Posterior vena cava (tissue), 2 donors: ENCODE measurements at places on chromosomes 4 and X. TPM values are rescaled to one million over a fixed set of nuclear protein-coding genes. Genes with fewer than 3 reads are reported as not detected.

The TRAM1L1 gene
- total RNA-seq: 2.5 TPM

The CXCL3 gene
- 3.9 TPM for total RNA-seq

The MAGEC1 gene
- total RNA-seq: not detected

The HPGDS gene
- total RNA-seq: 2.5 TPM

The SRPX2 gene
- 40.3 TPM for total RNA-seq

The OPRPN gene
- total RNA-seq: not detected

The CCSER1 gene
- total RNA-seq: 1.8 TPM

The GDPD2 gene
- not detected for total RNA-seq

The IL2RG gene
- total RNA-seq: 4.8 TPM

The TIMM8A gene
- 9.0 TPM for total RNA-seq

The SAGE1 gene
- total RNA-seq: not detected

The ADH1C gene
- total RNA-seq: 2.6 TPM

The RELL1 gene
- total RNA-seq: 33.6 TPM

The FAM241A gene
- 6.7 TPM for total RNA-seq

GRCh38 chr4:122715221-122715620 lies 17.3 kb upstream of the BBS12 start:
- DNase-seq: no peak

- no peak for DNase-seq
Measured at GRCh38 chr4:15878011-15878410, 60.5 kb downstream of the FGFBP1 start.

GRCh38 chrX:95427389-95427788 lies 1257.3 kb upstream of the DIAPH2 start:
- no peak for DNase-seq

GRCh38 chr4:5941601-5942000 lies 48.7 kb upstream of the CRMP1 start:
- no peak for DNase-seq

- DNase-seq: no peak
Measured at GRCh38 chr4:8221985-8222384, 22.9 kb downstream of the SH3TC1 start.

DNA sequence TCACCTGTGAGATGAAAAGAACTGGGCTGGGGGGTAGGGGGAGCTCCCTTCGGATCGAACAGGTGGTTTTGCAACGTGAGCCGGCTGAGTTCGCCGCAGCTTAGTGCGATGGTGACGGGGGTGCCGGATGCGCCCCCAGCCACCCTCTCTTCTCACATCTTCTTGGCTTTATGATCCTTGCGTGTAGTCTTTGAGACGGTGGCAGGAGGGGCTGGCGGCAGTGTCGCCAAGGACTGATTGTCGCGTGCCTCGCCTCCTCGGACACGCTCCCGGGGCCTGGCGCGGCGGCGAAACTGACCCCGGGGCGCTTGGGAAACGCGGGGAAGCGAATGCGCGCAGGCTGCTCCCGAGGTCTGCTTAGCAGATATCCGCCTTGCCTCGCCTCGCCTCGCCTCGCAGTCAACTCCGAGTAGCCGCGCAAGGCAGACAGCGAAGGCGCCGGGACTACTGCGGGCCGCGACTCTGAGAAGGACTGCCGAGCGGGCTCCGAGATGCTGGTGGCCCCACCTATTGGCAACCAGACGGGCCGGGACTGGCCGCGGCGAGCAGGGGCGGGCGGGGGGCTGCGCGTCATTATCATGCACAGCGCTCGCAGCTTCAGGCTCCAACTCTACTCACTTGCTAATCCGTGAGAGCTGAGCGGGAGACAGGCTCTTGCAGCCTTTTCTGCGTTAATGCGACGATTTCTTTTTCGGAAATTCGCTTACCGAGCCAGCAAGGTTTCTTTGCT lies 1.5 kb downstream of the GRID2 start:
- peak; percentile 78 for DNase-seq

- peak; percentile 81 for DNase-seq
Measured at GRCh38 chr4:125317525-125317877, 2.7 kb downstream of the FAT4 start.

GRCh38 chr4:32000846-32001488 lies 1280.8 kb downstream of the PCDH7 start:
- no peak for DNase-seq

DNA sequence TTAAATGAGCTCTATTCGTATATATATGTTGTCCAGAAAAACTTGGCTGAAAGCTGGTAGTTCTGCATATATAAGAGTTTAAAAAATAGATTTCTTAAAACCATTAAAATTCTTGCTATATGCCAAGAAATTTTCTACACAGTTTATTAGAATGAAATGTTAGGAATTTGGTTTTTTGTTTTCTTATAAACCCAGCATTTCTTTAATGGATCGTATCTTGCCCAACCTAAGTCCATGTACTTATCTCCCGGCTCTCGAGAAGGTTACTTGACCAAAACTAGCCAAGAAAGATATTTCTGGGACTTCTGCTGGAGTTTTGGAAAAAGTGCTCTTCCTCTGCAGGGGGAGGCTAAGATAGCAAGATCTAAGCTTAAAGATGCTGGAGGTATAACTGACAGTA lies 4.7 kb upstream of the ASB5 start:
- no peak for DNase-seq

- no peak for DNase-seq
Measured at GRCh38 chr4:73508651-73509050, 27.1 kb downstream of the AFM start.

DNA sequence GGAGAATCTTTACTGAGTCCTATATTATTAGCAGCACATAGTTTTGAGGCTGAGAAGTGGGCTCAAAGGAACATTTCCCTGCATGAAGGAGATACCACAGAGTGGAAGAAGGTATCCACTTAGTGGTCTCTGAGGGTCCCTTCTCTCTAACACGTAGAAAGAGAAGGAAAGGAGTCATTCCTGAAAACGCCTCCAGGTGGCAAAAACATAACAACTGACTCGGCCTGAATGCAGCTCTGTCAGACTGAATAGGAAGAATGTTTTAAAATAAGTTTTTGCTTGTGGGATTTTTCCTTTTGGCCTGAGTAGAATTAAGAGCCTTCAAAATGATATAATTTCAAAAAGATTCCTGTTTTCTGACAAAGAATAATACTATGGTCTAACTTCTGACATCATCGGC lies 23.3 kb downstream of the RPGR start:
- no peak for DNase-seq

- DNase-seq: peak; percentile 93
Measured at GRCh38 chrX:24149351-24150050, at the start of gene ZFX. Gene ZFX, plus strand, starts transcription at chrX:24149729. Its CDS starts 23,014 bp downstream, at chrX:24172743.

DNA sequence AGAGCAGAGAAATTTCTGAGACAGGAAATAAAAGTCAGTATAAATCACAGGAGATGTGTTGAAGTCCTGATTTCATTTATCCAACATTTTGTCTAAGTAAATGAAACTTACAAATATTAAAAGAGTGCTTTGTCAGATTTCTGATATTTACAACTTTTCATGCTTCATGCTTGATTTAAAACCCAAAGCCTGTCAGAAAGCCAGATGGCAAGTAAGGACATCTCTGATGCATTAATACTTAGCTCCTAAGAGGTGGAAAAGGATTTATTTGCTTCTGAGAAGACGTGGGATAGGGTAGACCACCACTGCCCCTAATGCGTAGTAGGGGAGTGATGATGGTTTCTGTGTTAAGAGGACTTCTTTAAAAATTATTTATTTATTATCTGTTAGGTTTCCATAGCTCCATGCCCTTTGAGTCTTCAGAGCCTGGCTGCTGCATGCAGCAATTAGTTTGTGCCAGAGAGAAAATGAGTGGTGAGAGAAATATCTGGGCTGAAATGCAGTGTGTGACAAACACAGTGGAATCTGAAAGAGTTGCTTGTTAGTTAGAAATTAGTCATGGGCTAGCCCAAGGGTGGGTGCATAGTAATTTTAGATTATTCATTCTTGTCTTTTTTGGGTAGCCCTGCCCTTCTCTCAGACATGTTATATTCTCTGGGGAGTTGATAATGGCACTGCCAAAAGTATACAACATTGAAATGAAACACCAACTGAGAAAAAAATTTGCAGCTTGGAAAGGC lies 333.8 kb downstream of the C4orf33 start:
- no peak for DNase-seq

DNA sequence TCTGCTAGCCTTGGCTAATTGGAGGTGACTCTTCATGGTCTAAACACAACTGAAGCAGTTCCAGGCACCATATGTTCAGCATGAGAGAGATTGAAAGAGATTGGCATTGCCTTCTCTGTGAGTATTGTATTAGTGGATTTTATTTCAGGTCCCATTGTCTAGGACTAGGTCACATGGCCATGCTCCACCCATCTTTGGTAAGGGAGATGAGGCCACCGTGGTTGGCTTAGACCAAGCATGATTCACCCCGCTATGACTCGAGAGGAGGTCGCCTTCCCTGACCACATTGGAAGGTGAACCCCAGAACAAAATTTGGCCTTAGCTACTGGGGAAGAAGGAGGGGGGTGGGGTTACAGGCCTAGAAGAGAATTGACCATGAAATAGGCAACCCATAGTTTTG lies 109.9 kb upstream of the BCOR start:
- no peak for DNase-seq

DNA sequence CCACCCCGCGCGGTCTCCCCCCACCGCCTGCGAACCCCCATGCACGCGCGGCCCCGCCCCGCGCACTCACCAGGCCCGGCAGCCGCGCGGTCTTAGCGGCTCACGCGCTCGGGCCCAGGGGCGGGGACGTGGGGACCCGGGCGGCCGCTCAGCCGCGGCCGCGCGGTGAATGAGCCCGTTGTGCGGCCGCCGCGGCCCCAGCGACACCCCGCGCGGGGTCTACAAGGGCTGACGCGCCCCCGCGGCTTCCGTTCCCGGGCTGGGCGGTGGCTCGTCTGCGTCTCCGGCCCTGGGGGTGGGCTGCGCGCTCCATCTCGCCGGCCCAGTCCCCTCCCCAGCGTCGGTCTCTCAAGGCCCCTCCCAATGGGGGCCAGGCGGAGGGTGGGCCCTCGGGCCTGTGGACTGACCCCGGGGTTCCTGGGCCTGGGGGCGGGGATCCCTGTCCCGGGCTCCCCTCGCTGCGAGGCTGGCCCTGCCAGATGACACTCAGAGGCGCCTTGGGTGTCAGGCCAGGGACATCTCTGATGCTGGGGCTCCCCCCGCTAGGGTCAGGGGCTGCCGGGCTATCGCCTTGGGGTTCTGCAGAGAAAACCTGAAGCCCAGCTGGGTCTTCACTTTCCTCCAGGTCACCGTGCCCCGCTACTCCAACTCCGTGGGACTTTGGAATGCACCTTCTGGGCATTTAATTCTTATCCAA lies 4.3 kb upstream of the SLC26A1 start:
- DNase-seq: no peak

DNA sequence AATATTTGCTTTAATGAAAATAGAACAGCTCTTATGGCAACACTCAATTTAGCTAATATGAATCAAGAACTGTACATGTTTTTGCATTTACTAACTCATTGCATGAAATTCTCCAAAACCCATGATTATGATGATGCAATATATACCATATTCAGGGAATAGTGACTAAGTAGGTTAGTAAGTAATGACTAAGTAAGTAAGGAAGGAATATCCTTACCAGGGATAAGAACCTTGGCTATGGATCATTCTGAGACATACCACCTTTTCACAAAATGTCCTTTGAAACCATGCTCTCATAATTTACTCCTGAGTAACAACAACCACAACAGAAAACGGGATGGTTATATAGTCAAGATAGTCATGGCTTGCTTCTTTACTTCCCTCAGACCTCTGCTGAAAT lies 1513.0 kb downstream of the STIM2 start:
- no peak for DNase-seq

GRCh38 chr4:11487868-11488544 lies 59.3 kb upstream of the HS3ST1 start:
- no peak for DNase-seq

GRCh38 chr4:107034091-107034995 lies 1.8 kb downstream of the DKK2 start:
- peak; percentile 81 for DNase-seq

DNA sequence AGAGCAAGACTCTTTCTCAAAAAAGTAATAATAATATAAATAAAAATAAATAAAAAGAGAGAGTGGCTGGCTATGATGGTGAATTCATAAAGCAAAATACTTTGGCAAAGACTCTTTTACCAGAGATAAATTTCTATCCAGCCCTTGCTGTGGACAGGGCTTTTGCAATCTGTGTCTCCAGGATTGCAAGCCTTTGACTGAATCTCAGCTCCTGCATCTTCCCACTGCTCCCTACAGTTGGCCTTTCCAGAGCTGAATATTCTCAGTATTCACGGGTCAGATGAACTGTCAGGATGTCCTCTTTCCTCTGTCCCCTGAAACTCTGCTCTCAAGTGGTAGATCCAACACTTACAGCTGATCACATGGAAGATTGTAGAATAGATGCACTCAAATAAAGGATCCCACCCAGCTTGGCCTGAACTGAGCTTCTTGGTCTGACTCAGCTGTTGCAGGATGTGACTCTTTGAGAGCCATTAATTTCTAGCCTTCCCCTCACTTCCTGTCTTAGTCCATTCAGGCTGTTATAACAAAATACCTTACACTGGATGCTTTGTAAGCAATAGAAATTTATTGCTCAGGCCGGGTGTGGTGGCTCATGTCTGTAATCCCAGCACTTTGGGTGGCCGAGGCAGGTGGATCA lies 123.4 kb upstream of the GUCY1A1 start:
- DNase-seq: no peak

- DNase-seq: no peak
Measured at GRCh38 chrX:108131471-108131870, 39.9 kb downstream of the ATG4A start.

GRCh38 chr4:52861171-52861823 lies 820 bp upstream of the RASL11B start:
- DNase-seq: no peak

GRCh38 chr4:102610007-102610406 lies 108.8 kb downstream of the NFKB1 start:
- no peak for DNase-seq

DNA sequence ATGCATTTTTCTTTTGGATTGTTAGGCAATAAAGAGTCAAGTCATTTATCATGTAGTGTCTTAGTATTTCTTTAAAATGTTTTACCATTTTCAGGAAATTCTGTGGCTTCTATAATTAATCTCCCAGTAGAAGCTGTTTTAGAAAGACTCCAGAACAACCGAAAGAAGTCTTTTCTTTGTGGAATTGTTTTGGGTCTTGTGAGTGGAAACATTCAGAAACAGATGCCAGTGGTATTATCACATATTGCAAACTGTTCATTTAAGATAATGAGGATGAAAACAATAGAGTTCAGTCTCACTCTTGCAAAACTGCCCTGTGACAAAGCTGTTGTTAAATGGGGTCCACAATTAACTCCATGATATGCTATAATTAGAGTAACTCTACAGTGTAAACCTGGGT lies 211.2 kb upstream of the KIT start:
- DNase-seq: no peak

- no peak for DNase-seq
Measured at GRCh38 chr4:119729835-119730670, 101.4 kb upstream of the PDE5A start.

- DNase-seq: peak; percentile 80
Measured at GRCh38 chr4:55125087-55125721, at the start of gene KDR. Gene KDR, minus strand, starts transcription at chr4:55125595. Its CDS starts 302 bp downstream, at chr4:55125293.

- DNase-seq: no peak
Measured at GRCh38 chr4:108337923-108338322, 169.2 kb upstream of the LEF1 start.
